SJSA1 (cell line): ENCODE measurements at places on chromosomes 13 and 19. TPM values are rescaled to one million over a fixed set of nuclear protein-coding genes. Genes with fewer than 3 reads are reported as not detected.
A peak's percentile ranks its signal among the peaks of the same experiment; 100 is the strongest.

GRCh38 chr13:97254816-97255215 is 32.7 kb downstream of the MBNL2 start:
- peak overlapping the region; percentile 93 for H3K27ac ChIP-seq
- DNase-seq: peak; percentile 34
- H3K36me3 ChIP-seq: no peaks in the 10 kb centered on the region

DNA sequence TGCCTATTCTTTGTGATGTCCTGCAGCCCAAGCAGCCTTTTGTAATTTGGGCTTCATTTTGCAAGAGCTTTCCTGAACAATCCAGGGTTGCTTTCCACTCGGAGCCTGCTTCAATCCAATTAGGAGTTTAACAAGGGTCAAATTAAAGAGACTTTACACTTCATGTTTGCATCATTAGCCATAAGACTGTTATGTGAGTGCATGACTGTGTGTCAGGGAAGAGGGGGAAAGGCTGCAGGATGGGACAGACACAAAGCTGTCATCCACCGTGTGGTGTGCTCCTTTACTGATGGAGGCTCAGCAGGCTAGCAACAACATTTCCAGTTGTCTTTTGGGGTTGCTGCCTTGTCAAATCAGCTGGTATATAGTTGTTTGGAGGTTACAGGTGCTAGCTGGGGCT is 23.7 kb upstream of the MAB21L1 start:
- no peaks in the 10 kb centered on the region for H3K36me3 ChIP-seq
- no peak overlapping the region for H3K27ac ChIP-seq
- H3K27me3 ChIP-seq: no peaks in the 10 kb centered on the region
- DNase-seq: no peak

DNA sequence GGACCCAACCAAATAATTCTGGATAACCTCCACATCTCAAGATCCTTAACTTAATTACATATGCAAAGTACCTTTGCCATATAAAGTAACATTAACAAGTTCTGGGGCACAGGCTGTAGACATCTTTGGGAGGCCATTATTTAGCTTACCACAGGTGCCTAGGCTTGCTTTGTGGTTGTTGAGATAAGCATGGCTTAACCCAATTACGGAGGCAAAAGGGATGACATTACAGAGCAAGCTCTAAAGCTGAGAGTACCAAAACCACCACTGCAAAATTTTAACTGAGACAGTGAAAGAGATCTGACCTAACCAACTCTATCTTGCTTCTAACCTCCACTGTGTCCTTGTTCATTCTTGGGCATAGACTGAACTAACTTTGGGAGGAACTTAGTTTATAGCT is 502.9 kb upstream of the ATXN8OS start:
- no peaks in the 10 kb centered on the region for H3K36me3 ChIP-seq
- H3K4me3 ChIP-seq: no peak overlapping the region
- H3K27me3 ChIP-seq: no peaks in the 10 kb centered on the region
- H3K27ac ChIP-seq: no peak overlapping the region

- H3K4me3 ChIP-seq: no peak overlapping the region
- peaks cover 20% of the 10 kb centered on the region for H3K4me1 ChIP-seq
- H3K27me3 ChIP-seq: no peaks in the 10 kb centered on the region
- H3K27ac ChIP-seq: peak overlapping the region; percentile 39
- no peak for DNase-seq
Measured at GRCh38 chr13:104024416-104025170, 958.4 kb upstream of the SLC10A2 start.

DNA sequence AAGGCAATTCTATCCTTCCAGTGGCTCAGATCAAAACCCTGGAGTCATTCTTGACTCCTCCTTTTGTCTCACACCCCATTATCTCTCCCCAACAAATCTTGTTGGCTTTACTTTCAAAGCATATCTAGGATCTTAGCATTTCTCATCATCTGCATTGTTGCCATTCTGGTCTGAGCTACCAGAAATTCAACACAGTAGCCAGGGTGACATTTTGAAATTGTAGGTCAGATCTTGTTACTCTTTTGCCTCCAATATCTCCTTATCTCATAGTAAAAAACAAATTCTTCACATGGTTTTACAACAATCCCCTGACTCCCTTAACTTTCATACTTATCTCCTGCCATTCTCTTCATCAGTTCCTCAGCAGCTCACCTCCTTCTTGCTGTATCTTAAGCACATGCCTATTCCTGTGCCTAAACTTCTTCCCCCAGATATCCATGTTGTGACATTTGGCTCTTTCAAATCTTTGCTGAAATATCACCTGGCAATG is 115.8 kb downstream of the KLF5 start:
- no peaks in the 10 kb centered on the region for H3K36me3 ChIP-seq
- no peaks in the 10 kb centered on the region for H3K27me3 ChIP-seq
- no peak overlapping the region for H3K4me3 ChIP-seq

DNA sequence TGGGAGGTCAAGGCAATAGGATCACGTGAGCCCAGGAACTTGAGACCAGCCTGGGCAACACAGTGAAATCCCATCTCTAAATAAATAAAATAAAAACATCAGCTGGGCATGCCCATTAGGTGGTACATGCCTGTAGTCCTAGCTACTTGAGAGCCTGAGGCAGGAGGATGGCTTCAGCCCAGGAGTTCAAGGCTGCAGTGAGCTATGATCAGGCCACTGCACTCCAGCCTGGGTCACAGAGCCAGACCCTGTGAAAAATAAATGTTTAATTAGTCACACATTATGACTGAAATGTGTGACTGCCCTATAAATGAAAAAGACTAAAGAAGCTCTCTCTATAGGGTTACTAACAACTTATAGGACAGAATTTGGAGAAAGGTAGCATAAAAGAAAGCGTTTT is 37.7 kb downstream of the USP12 start:
- DNase-seq: no peak
- H3K27me3 ChIP-seq: no peaks in the 10 kb centered on the region
- H3K4me3 ChIP-seq: no peak overlapping the region
- H3K36me3 ChIP-seq: no peaks in the 10 kb centered on the region

DNA sequence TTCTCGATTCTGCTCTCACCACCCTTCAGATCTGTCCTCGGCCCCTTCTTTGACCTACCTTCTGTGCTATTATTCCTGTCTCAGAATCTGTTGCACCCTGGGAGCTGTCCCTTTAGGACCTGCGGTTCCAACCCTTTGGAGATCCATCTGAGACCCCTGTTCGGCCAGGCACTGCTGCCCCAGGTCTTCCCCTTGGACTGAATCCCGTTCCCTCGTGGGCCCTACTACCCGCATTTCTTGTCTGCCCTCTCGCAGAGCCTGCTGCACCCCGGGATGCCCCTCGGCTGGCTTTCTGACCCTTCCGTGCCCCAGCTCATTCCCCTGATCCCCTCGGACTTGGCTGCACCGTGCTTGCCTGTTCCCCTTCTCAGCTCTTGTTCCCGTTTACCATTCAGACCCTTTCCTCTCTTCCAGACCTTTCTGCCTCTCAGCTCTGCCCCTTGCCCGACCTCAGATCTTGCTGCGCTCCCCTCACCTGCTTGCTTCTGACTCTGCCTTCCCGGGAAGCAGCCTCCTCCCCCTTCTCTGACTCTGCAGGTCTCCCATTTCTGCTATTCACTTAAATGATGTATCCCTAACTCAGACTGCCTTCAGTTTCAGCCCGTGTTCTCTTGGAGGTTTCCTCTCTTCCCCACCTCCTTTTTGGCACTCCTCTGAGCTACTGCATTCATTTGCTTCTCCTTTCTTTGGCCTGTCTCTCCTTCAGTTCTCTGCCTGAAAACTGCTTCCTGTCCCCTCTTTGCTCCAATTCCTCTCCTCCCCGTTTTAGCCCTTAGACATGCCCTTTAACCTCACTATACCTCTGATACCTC is 1.1 kb downstream of the ARHGAP35 start:
- H3K4me1 ChIP-seq: peaks cover 61% of the 10 kb centered on the region
- H3K27me3 ChIP-seq: no peaks in the 10 kb centered on the region

DNA sequence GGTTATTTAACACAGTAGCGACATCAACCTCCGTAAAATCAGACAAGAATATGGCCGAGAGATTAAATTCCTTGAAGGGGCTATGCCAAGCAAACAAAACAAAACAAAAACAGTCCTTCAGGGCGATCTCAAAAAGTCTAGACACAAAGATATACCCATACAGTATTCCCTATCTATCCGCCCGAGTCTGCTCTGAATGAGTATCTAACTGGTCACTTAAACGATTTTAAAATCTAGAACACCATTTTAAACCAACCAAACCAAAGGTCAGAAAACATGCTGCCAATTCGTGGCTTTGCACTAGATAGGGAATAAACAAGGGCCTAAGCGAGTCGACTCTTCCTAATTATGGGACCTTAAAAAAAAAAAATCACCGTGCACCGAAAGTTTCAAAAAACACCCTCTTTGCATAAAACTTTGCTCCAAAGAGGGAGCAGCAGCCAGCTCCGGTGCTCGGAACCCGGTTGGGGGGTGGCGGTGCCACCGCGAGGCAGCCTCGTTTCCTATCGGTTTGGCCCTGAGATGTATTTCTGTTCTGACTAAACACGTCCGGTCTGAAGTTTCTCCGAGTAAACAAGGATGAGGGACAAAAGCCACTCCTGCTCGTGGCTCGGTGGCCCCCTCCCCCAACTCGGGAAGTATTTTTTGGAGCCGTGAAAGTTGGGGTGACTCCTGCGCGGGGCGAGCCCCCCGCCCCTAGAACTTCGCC is 1.8 kb downstream of the HMGB1 start:
- H3K36me3 ChIP-seq: peaks cover 49% of the 10 kb centered on the region
- H3K4me1 ChIP-seq: peaks cover 41% of the 10 kb centered on the region
- H3K4me3 ChIP-seq: peak overlapping the region; percentile 83
- DNase-seq: peak; percentile 50

GRCh38 chr19:28881616-28882015 is 331.3 kb downstream of the UQCRFS1 start:
- no peaks in the 10 kb centered on the region for H3K4me1 ChIP-seq
- no peaks in the 10 kb centered on the region for H3K36me3 ChIP-seq
- DNase-seq: no peak
- H3K4me3 ChIP-seq: no peak overlapping the region

DNA sequence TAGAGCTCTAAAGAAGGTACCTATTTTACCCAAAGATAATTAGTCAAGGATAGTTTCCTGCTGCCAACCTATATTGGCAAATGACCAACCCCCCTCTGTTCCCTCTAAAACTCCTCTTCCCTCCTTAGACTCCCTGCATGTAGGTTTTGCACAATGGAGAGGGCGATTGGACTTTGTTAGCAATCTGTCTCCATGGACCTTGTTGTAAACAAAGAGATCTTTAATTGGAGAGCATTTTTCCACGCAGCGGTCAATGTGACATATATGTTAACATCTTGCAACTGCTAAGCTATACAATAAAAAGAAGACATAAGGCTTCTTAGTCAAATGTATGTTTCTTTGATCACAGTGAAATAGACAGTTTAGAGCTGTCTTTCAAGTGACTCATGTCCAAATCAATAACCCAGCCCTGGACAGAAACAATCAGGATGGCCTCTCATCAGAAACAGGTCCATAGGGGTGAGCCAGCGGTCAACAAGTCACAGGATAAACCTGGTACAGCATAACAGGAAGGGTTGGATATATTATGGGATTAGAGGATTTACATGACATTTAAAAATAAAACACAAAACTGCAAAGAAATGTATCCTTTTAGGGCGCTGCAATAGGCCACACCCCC is 69.7 kb upstream of the UBL3 start:
- no peaks in the 10 kb centered on the region for H3K36me3 ChIP-seq
- H3K4me1 ChIP-seq: peaks cover 31% of the 10 kb centered on the region
- H3K4me3 ChIP-seq: no peak overlapping the region
- H3K27ac ChIP-seq: no peak overlapping the region

- peaks cover 47% of the 10 kb centered on the region for H3K4me1 ChIP-seq
- H3K4me3 ChIP-seq: no peak overlapping the region
- no peaks in the 10 kb centered on the region for H3K36me3 ChIP-seq
- DNase-seq: peak; percentile 87
Measured at GRCh38 chr13:30743319-30744055, 8.1 kb downstream of the ALOX5AP start.

DNA sequence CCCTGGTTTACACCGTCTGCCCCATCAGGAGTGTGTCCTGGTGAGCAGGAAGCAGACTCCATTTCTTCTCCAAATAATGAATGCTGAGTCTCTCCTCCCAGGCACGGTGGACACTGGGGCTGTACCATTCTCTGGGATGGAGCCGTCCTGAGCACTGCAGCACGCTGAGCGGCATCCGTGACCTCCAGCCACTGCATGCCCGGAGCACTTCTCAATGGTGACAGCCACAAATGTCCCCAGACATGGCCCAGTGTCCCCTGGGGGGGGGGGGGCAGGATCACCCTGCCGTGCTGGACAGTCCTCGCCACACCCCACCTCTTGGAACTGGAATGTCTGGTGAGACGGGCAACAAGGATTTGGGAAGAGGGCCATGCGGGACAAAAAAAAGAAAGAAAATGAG is 37.4 kb downstream of the GNG7 start:
- H3K27ac ChIP-seq: no peak overlapping the region
- no peak for DNase-seq
- H3K36me3 ChIP-seq: no peaks in the 10 kb centered on the region

- peaks cover 35% of the 10 kb centered on the region for H3K4me1 ChIP-seq
- H3K36me3 ChIP-seq: peaks cover 27% of the 10 kb centered on the region
- peak; percentile 67 for DNase-seq
- H3K27ac ChIP-seq: no peak overlapping the region
- no peak overlapping the region for H3K4me3 ChIP-seq
Measured at GRCh38 chr19:5891938-5892771, 11.4 kb downstream of the NDUFA11 start.

DNA sequence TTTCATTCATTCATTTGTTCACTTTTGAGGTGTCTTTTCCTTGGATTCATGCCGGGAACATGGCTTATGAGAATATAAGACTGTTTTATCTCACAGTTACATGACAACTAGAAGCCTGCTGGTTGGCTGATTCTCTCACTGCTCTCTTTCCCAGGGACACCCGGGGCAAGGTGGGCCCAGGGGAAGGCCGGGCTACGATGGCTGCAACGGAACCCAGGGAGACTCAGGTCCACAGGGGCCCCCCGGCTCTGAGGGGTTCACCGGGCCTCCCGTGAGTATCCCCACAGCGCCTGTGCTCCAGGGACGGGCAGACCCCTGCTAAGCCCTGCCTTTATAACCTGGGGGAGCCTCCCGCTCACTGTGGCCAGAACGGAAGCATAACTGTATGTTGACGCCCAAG is 121.2 kb downstream of the COL4A2 start:
- H3K4me1 ChIP-seq: peaks cover 27% of the 10 kb centered on the region
- peaks cover 54% of the 10 kb centered on the region for H3K36me3 ChIP-seq
- DNase-seq: no peak
- no peaks in the 10 kb centered on the region for H3K27me3 ChIP-seq
- H3K4me3 ChIP-seq: no peak overlapping the region
- H3K27ac ChIP-seq: no peak overlapping the region

The FFAR3 gene
- total RNA-seq: not detected in 2 replicates

The GTF2F2 gene
- total RNA-seq: 35.0 and 37.7 TPM in 2 replicates

The PTGIR gene
- not detected in 2 replicates for total RNA-seq

The TUBB4A gene
- total RNA-seq: not detected in 2 replicates

The MEIS3 gene
- total RNA-seq: 25.0 and 50.8 TPM in 2 replicates
